Cerebellar nuclear complex (tissue), 1 donor: ENCODE measurements at places on chromosomes 4 and X.

GRCh38 chr4:57553728-57554127, 443.5 kb upstream of the IGFBP7 start:
- no peak for DNase-seq

- no peak for DNase-seq
Measured at GRCh38 chrX:69603566-69604194, 12.2 kb upstream of the EDA start.

- DNase-seq: no peak
Measured at GRCh38 chrX:120664081-120664480, 34.2 kb upstream of the C1GALT1C1 start.

- no peak for DNase-seq
Measured at GRCh38 chr4:6910340-6910959, 824 bp downstream of the TBC1D14 start.

DNA sequence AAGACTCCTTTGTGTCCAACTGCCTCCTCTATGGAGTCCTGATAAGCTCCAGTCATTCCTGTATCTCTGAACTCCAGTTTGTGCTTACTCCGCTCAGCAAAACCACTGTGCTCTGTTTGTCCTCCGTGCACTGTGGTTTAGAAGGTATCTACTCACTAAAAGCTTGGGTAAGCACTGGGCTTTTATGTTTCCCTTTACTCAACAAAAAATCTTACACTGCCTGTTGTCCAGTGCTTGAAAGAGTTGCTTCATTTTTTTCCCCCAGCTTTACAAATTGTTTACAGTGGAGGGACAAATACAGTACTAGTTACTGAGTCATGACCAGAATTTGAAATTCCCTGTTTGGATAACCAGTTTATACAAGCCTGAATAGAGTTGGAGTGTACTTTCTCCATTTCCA, 545.3 kb upstream of the FAT1 start:
- DNase-seq: no peak

DNA sequence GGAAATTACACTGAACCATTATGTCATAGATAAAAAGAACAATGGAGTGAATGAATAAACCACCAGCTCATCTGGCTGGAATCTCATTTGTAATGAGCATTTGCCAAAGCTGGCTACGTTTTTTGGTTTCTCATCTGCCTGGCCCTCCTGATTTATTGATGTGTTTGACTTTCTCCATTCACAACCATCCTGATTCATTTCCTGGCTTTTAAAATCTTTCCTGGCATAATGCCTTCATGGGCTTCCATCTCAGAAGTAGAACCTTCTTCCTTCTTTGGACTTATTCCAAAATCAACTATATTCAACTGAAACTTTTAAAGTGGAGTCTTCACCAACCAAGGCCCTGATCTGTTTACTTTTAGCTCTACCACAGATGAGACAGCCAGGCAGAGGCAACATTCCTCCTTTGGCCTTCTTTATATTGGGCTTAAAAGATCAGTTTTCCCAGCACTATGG, 36.0 kb upstream of the ARSJ start:
- DNase-seq: no peak

DNA sequence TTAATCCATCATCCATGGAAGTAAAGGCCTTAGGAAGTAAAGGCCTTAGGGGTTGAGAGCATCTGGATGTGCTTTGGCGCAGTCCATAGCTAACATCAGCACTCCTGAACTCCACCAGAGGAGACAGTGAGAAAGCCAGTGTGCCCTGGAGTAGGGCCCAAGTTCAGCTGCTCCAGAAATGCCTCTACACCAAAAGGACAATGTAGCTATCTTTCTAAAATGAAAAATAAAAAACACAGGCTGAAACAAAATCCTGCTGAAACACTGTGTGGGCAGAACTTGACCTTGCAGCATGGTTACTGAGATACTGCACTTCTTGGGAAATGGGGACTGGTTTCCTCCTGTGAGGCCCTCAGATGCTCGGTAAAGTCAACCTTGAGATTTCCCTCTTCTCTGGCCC, 29.3 kb downstream of the SH3RF1 start:
- DNase-seq: no peak

GRCh38 chr4:82005158-82005557, 368.6 kb downstream of the HNRNPD start:
- DNase-seq: no peak

DNA sequence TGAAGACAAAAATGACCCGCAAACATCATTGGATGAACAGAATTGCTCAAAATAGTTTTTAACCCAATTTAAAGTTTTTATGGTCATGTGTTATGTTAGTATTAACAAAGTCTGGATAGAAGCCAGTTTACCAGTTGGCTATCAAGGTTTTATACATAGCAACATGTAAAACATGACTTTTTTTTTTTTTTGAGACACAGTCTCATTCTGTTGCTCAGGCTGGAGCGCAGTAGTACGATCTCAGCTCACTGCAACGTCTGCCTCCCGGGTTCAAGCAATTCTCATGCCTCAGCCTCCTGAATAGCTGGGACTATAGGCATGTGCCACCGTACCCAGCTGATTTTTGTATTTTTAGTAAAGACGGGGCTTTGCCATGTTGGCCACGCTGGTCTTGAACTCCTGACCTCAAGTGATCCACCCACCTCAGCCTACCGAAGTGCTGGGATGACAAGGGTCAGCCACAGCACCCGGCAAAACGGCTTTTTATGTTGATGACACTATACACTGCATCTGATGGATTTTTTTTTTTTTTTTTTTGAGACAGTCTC, 3.4 kb downstream of the SAT1 start:
- no peak for DNase-seq

GRCh38 chr4:127759893-127760292, 22.2 kb upstream of the HSPA4L start:
- DNase-seq: no peak

GRCh38 chrX:119118780-119119395, 8.7 kb downstream of the KIAA1210 start:
- no peak for DNase-seq

- DNase-seq: no peak
Measured at GRCh38 chr4:6437826-6438238, 34.6 kb downstream of the PPP2R2C start.

DNA sequence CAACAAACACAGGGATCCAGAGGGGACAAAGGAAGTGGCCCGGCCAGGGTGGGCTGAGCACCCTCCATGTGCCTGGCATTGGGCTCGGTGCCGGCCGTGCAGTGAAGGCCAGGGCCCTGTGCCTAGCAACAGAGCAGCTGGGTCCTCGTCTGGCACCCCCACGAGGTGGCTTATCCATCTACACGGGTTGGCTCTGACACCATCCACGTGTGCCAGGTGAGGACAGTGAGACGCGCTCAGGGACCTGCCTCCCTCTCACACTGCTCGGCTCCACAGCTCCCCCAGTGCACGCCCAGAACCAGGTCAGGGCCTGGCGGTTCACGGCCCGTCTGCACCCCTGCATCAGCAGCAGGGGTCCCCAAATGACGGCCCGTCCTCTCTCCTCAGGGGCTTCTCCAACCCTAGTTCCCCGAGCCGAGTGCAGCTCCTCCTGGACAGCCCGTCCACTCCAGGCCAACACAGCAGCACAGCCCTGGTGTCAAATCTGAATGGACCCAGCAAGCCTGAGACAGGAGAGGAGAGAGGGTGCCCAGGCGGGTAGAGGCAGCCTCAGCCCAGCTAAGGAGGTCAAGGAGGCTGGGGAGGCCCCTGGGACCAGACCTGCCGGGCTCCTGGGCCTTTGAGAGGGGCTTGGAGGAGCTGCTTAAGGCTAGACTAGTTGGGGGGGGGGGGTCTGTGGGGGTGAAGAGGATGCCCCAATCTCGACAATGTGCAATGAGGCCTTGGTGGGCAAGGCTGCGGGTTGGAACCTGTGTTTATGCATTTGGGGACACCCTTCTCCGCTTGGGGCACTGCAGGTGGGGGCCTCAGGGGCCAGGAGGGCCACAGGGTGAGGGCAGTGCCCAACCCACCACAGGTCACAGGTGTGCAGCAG, 113.6 kb downstream of the FAM53A start:
- DNase-seq: no peak

- no peak for DNase-seq
Measured at GRCh38 chr4:78691334-78691754, 84.8 kb upstream of the BMP2K start.

DNA sequence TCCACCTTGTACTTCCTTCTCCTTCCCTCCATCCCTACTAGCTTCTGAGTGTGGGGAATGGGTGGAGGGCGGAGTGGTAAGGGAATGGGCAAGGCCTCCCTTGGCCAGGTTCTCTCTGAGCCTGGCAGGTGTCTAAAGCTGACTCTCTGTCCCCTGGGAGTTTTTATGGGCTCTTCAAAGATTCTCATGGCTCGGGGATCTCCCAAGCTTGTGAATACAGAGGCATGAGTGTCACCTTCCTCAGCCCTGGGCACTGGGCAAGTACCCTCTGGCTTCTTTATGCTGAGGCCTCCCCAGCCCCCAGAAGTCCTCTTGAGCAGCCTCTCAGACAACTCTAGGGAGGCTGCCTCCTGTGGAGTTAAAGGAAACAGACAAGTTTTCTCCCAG, 32.5 kb upstream of the DDX3X start:
- DNase-seq: no peak

GRCh38 chr4:157221895-157222770, 1.6 kb downstream of the GRIA2 start:
- DNase-seq: no peak

- no peak for DNase-seq
Measured at GRCh38 chr4:169174247-169174646, 96.5 kb downstream of the SH3RF1 start.

- DNase-seq: no peak
Measured at GRCh38 chr4:4673070-4673469, 131.2 kb upstream of the STX18 start.

- DNase-seq: no peak
Measured at GRCh38 chrX:119871245-119871598, 311 bp downstream of the RNF113A start.

DNA sequence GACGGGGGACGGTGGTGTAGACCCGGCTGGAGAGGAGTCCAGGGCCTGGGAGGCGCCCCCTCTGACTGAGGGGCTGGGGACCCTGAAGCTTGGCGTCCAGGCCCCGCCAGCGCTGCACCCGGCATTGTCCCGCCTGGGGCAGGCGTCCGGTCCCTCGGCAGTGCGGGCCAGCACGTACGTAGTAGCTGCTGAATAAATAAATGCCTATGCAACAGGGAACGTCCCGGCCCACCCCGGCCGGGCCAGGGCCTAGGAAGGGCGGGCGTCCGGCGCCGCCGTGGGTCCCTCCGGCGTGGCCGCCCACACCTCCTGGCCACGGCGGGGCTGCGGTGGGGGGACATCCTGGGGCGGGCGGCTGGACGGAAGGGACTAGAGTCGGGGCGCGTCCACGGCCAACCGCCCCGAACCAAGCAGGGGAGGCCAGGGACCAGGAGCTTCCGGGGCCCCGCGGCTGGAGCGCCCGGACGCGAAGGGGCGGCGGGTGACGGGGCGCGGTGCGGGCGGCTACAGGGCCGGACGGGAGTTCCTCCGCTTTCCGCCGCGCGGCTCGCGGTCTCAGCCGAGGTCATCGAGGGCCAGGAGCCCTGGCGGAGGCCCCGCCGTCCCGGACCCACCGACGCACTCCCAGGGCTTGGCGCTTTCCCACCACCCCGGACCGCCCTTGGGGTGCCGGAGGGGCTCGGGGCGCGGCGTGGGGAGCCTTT, 886 bp upstream of the WWC2 start:
- no peak for DNase-seq

GRCh38 chr4:65437102-65437501, 233.2 kb downstream of the EPHA5 start:
- DNase-seq: no peak

DNA sequence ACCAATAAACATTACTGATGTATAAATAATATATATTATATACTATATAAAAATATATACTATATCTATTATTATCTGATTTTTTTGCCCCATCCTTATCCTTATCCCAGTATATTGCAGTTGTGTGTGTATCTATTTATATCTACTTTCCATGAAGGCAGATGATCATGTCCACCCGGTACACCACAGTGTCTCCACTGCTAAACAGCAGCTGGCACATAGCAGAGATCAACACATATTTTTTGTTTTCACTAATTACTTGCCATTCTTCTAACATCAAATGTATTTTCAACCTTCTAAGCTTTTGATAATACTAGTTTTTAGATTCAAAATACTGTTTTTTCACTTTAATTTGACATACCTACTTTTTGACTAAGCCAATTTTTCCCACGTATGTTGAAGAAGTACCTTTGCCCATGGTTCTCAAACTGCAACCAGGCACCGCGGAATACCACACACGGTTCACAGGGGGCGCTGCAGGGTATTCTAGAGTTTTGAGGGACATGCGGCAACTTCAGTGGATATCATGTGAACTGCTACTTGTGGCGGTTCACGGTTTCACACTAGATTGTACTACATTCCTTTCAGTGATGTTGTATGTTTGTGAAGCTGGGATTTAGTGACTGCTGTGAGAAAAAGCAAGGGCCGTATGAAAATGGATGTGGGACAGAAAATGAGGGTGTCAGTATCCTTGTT, 182.5 kb upstream of the NPY2R start:
- DNase-seq: no peak

- no peak for DNase-seq
Measured at GRCh38 chr4:54228056-54228527, 1.0 kb upstream of the PDGFRA start.

DNA sequence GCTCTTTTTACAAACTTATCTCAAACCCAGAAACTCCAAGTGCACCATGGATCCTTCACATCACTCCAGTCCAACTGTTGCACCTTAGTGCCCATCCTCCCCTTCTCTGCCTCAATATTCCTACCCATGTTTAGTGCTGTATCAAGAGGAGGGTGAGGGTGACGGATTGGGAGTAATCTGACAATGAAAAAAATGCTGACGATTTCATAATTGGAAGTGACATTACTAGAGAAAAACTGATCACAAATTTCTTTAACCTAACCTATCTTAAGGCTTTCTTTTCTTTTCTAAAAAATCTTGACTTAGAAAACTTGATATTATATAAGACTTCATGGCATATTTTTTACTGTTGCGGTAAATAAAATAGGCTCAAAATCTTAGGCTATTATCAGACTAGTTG, 1.5 kb upstream of the DCAF12L2 start:
- DNase-seq: no peak

GRCh38 chr4:99102634-99103033, 14.0 kb upstream of the ADH5 start:
- no peak for DNase-seq

- no peak for DNase-seq
Measured at GRCh38 chr4:43564591-43564990, 672.1 kb downstream of the GRXCR1 start.

GRCh38 chr4:82852751-82853285, 38.1 kb downstream of the SEC31A start:
- DNase-seq: no peak

DNA sequence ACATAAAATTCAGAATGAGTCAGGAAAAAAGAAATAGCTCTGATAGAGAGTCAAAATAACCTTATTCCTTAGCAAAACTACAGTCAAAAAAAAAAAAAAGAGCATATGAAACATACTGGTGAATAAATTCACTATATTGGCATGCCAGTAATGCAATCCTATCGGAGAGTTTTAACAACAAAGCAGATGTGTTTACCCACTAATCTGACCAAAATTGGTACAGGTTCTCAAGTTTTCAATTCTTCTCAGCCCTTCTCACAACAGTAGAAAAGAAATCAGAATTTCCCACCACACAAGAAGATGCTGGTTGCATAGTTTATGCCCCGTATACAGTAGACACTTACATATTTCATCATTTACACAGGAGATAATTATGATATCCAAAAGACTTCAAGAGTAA, 59.4 kb downstream of the LCORL start:
- DNase-seq: no peak
